ENCODE measurements at places on chromosomes 1 and 21.

GRCh38 chr21:43034101-43034500 is 41.5 kb downstream of the CBS start:
- no peak for DNase-seq

DNA sequence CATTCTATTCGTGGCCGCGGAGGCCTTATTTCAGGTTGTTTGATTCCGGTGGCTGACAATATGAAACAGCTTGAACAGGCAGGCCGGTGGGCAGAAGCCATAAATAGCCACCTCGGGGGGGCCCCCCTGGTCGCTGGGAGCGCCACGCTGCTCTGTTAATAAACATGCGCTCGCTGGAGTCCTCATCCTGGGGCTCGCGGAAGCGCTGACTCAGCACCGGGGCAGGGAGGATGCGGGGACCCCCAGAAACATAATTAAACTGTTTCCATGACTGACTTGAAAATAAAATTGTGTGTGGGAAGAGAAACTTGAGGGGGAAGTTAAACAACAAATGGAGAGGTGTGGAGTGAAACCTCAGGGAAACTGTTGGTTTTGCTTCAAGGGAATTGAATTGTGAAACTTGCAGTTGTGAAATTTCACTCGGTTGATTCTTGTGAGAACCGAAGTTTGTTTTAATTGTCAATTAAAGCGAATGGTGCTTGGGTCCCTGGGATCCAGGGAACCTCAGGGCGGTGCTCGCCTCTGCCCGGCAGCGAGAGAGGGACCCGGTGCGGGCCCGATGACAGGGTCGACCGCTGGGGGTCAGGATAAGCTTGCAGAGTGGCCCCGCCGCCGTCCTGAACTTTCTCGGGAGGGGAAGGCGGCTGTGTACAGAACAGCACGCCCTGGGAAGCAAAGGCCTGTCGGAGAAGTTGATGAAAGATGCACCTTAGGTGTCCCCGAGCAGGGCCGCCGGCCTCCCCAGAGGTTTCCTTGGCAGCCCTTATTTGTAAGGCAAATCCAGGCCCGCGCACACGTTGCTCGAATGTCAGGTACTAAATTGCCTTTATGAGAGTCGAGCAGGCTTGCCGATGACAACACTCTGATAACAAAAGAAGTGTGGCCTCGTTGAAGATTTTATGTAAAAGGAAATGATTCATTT is 176.9 kb upstream of the LMO4 start:
- no peak for DNase-seq

DNA sequence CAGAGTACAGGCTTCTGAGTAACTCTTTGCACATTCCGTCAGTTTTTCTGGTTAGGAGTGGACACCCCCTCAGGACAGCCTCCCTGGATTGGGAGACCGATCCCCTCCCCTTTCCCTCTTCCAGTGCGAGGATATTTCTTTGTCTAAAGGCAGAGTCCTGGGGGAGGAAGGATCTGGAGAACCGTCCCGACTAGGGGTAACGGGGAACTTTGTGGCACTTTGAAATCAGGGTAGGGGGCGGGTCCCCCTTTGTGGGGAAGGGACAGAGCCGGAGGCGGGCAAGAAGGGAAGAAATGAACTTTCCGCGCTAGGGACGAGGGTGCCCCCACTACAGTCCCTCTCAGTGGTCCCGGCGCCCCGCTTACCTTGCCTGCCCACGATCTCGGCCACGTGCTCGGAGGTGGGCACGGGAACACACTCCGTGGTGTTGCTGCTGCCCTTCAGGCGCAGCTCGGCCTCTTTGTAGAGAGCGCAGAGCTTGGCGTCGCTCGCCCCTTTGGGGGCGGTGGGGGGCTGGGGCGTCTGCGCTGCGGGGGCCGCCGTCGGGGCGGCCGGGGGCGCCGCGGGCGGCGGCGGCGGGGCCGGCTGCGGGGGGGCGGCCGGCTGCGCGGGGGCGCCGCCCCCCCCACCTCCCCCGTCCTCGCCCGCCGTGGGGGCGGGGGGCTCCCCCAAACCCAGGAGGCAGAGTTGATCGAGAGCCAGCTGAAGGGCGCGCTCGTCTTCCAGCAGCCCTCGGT is 917 bp downstream of the MEX3A start:
- DNase-seq: no peak

DNA sequence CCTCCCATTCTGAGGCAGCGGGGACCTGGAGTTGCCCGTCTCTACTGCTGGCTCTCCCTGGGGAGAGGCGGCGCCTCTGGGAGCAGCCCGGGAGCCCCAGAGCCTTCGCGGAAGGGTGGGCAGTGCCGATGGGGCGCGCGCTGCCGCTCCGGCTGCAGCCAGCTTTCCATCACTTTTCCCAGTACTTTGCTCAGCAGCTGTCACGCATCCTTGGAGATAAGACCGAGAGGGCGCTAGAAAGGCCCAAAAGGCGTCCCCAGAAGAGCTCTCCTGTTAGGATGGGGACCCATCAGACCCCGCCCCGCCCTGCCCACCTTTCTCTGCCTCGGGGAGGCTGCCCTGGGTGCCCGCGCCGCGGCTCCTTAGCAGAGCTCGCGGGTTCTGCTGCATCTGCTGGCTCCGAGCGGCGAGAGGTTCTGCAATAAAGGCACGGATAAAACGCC is 534 bp downstream of the KCNH1 start:
- no peak for DNase-seq

- DNase-seq: no peak
Observed at GRCh38 chr1:33610864-33611455, 138.5 kb downstream of the ZSCAN20 start.

- DNase-seq: no peak
Observed at GRCh38 chr1:26627954-26628353, 67.9 kb upstream of the ARID1A start.

DNA sequence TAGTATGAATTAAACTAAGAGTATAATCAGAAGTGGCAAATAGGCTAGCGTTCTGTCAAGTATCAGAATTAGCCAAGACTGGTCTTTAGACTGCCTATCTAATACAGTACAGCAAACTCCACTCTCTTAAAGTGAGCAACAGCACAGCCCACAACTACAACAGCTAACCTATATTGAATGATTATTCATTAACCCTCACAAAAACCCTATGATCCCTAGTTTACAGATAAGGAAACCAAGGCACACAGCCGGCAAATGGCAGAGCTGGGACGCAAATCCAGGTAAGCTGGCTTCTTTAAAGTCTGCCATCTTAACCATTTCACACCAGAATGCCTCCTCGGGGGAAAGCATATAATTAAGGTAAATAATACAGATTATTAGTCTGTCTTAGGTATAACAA is 52.0 kb downstream of the TP53BP2 start:
- no peak for DNase-seq

- no peak for DNase-seq
Observed at GRCh38 chr1:224212618-224213061, 29.6 kb downstream of the DEGS1 start.

- DNase-seq: no peak
Observed at GRCh38 chr1:177383715-177384114, 213.0 kb downstream of the BRINP2 start.

DNA sequence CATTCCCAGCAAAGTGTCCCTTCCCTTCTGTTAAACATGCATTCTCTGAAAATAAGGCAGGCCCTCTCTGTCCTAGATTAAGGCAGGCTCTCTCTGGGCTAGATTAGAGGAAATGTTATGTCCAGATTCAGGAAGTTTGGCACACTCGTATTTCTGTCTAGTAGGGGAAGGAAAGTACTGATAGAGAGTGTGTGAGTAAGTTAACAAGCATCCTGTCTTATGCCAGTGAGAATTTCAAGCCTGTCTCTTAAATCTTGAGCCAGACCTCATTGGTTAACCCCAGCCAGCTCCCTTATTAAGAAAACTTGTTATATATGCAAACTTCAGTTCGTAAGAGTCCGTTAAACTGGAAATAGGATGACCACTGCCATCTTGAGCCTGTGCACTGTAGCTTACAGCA is 31.6 kb downstream of the IGSF5 start:
- DNase-seq: no peak

- no peak for DNase-seq
Observed at GRCh38 chr1:232988572-232989040, 38.2 kb downstream of the NTPCR start.

DNA sequence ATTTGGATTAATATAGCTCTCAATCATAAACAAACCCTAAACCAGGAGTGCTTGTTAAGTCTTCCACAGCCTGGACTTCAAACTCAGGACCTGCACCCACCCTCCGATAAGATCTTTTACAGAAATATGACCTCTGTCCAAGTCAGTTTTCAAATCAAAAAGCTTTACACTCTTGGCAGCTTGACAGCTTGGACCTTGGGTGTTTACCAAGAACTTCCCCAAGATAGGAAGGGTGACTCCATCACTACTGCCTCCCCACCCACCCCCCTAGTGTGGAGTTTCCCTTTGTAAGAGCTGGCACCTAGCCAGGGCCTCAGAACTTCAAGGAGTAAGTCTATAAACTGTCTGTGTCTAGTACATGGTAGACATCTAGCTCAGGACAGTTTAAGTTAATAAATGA is 9.6 kb downstream of the BCAR3 start:
- no peak for DNase-seq

DNA sequence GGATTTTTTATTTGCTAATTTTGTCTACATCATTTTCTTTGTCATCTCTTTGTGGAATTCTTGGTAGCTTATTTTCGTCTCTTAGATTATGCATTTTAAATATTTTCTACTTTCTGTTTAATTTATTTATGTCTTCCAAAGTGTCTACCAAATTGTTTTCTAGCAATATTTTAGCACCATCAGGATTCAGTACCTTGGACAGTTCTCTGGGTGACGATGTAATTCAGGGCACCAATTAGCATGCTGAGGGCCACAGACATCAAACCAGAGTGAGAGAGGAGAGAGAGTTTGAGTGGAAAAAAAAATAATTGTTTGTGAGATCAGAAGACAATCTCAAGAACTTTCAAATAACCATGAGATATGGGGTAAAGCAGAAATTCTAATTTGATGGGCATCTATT is 169.8 kb upstream of the CXADR start:
- DNase-seq: no peak

DNA sequence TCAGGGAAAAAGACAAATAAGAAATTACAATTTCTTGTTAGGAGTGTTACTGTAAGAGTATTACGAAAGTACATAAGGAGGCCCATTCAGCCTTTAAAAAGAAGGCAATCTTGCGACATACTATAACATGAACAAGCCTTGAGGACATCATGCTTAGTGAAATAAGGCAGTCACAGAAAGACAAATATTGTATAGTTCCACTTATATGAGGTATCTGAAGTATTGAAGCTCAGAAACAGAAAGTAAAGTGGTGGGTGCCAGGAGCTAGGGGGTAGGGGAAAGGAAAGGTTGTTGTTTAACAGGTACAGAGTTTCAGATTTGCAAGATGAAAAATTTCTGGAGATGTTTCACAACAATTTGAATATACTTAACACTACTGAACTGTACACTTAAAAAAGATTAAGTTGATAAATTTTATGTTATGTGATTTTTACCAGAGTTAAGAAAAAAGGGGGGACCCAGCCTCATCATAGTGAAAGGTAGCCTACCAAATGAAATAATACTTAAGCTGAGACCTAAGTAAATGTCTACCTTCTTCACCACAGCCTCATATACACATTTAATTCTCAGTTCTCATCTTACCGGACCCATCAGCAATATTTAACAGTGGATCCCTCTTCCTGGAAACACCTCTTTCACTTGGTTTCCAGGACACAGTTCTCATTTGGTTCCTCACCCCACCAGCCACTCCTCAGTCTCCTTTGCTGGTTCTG is 19.5 kb downstream of the USP24 start:
- DNase-seq: no peak

GRCh38 chr1:45051005-45051772 is 39.1 kb downstream of the UROD start:
- no peak for DNase-seq

DNA sequence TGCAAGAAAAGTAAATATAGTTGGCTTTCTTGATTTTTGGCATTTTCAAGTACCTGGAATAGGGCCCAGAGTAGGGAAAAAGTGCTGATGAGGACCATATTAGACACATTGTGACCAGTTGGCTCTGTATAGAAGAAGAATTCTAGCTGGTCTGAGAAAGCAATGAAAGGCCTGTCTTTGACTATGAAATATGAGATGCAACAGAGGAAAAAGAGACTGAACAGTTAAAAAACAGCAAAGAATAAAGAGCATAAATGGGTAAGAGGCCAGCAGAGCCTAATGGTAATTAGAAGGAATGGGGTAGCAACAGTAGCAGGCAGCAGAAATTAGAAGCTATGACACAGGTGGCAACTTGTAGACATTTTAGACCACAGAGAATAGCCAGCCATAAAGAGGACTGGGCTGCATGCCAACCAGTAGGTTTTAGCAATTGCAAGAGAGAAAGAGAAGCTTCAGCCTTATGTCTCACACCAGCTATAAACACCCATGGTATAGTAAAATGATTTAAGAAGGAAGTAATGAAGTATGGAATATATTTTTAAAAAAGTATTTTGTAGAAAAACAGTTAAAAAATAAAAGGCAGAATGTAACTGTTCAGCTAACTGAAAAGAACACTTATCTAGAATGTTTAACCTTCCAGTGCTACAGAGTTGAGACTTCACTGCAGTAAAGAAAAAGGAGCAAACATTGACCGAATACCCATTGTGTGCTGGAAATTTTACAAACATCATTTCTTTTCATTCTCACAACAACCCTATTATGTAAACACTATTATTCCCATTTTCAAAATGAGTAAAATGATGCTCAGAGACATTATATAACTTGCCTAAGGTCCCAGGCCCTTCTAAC is 114.1 kb downstream of the LHX4 start:
- DNase-seq: no peak

GRCh38 chr1:218620956-218621355 is 275.8 kb downstream of the TGFB2 start:
- no peak for DNase-seq

GRCh38 chr21:26115305-26115704 is 55.3 kb downstream of the APP start:
- no peak for DNase-seq

GRCh38 chr1:154859786-154860155 is 10.3 kb downstream of the KCNN3 start:
- no peak for DNase-seq

DNA sequence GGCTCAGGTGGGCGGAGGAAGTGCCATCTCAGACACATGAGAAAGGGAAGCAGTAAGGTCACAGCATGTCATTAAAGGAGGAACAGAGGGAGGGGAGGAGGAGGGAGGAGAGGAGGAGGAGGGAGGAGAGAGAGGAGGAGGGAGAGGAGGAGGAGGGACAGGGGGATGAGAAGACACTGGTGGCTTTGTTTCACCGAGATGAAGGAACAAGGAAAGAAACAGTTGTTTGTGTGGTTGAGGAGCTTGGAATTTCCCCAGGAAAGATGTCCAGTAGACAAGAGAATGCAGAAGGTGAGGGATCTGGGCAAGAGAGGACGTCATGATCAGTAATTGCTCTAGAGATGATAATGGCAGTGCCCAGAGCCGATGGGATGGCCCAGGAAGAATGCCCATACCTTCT is 97.7 kb downstream of the AJAP1 start:
- DNase-seq: no peak

GRCh38 chr1:161096015-161096414 is 2.1 kb upstream of the KLHDC9 start:
- no peak for DNase-seq

DNA sequence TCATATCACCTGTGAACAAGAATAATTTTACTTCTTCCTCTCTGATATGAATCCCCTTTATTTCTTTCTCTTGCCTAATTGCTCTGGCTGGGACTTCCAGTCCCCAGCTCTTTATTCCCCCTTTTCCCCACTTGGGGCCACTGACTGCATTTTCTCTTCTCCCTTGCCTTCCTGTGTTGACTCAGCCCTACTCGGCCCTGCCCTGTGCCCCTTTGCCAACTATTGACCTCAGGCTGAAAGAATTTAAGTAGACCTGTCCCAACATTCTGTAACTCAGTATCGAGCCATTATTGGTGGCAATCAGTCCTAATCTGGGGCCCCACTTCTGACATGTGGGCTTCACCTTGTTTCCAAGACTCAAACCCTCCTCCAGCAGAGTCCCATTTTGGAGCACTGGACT is 60.6 kb upstream of the STUM start:
- DNase-seq: no peak

- no peak for DNase-seq
Observed at GRCh38 chr1:51728611-51729155, 111.8 kb downstream of the OSBPL9 start.

Data from activated CD4-positive, alpha-beta T cell treated with anti-CD3 and anti-CD28 coated beads for 1 hour (primary cell).